Caco-2 (cell line): ENCODE measurements at places on chromosomes 6 and 20.

- no peak overlapping the region for H3K27ac ChIP-seq
- no peak overlapping the region for H3K4me3 ChIP-seq
- no peaks in the 10 kb centered on the region for H3K4me1 ChIP-seq
- DNase-seq, result no peak
- no peaks in the 10 kb centered on the region for H3K27me3 ChIP-seq
These were observed 786.0 kb upstream of the CITED2 start for GRCh38 chr6:140160494-140160893.

DNA sequence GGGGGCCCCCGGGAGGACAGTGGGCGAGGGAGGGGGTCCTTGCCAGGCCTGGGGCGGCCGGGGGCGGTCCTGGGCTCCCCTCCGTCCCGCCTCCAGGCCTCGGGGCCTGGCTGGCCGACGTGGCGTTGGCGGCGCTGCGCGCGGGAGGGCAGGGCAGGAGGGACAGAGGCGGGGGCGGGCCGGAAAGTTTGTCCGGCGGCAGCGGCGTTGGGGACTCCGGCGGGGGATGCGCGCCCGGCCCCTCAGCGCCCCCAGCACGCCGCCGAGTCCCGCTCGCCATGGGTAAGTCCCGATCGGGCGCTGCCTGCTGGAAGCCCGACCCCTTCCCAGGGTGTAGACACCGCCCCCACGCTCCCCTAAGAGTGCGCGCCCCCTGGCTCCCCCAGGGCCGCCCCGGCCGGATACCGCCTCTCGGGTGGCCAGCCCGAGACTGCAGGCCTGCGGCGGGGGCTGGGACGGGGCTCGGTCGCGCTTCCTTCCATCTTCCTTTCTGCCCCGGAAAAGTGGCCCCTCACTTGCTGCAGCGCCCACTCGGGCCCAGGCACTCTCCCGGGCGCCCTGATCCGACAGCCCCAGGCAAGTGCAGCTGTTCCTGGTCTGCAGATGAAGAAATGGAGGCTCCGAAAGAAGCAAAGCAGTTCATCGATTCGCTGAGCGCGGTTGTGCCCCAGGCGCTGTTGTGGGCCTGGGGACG, at the start of gene SLC2A10:
Gene SLC2A10 (plus strand): TSS at position 191 of the 694 bp plus-strand sequence. CDS start 88 bp downstream, at position 279.
- peak within 1 kb of the TSS; percentile 72 for H3K27ac ChIP-seq
- H3K4me3 ChIP-seq, result peak within 1 kb of the TSS; percentile 69
- no peaks in the 10 kb centered on the region for H3K27me3 ChIP-seq
- no peaks in the 10 kb centered on the region for H3K36me3 ChIP-seq
- peaks cover 16% of the 10 kb centered on the region for H3K4me1 ChIP-seq
- DNase-seq, result peak; percentile 77

- 0 out of 2 replicates have a peak, but pooled peaks cover 4% of the 10 kb centered on the region for H3K27me3 ChIP-seq
- no peaks in the 10 kb centered on the region for H3K36me3 ChIP-seq
- no peaks in the 10 kb centered on the region for H3K4me1 ChIP-seq
- no peak for DNase-seq
- H3K27ac ChIP-seq, result no peak overlapping the region
These were observed 359.3 kb downstream of the TAF4 start for GRCh38 chr20:61706259-61706961.

DNA sequence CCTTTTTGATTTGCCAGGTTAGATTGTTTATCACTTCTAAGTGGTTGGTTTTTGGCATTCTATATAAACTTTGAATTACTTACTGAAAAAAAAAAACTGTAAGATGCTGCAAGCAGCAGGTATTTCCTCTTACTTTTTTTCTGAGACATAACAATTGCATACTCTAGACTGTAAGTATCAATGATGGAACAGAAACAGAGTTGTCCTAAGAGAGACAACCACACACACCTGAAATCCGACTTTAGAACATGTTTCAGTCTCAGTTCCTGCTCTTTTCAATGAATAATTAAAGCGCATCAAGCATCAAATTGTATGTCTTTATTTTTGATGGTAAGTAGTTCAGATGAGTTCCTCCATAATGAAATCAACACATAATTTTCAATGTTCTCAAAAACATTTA, 105.3 kb upstream of the KHDRBS2 start:
- H3K4me3 ChIP-seq, result no peak overlapping the region
- no peaks in the 10 kb centered on the region for H3K4me1 ChIP-seq

GRCh38 chr6:45002390-45003105, 325.6 kb upstream of the RUNX2 start:
- H3K27me3 ChIP-seq, result no peaks in the 10 kb centered on the region
- no peaks in the 10 kb centered on the region; the same call in 1 of the 2 replicates for H3K4me1 ChIP-seq
- H3K36me3 ChIP-seq, result no peaks in the 10 kb centered on the region
- no peak overlapping the region for H3K27ac ChIP-seq
- H3K4me3 ChIP-seq, result no peak overlapping the region
- DNase-seq, result no peak

DNA sequence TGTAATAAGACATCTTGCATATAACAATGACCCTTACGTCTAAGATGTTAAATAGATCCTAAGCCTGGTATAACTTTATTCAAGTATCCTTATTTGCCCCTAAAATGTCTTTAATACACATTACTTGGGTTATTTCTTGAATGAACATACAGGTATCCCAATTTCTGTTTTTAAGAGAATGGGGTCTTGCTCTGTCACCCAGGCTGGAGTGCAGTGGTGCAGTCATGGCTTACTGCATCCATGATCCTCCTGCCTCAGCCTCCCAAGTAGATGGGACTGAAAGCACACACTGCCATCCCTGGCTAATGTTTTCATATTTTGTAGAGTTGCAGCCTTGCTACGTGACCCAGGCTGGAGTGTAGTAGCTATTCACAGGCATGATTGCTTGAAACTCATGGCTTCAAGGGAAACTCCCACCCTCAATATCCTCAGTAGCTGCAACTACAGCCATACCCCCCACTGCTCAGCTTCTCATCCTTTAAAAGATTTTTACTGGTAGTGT, 10.4 kb upstream of the ZNFX1 start:
- peak overlapping the region; percentile 79 for H3K27ac ChIP-seq
- H3K36me3 ChIP-seq, result peaks cover 53% of the 10 kb centered on the region
- no peak for DNase-seq
- H3K4me3 ChIP-seq, result no peak overlapping the region
- H3K27me3 ChIP-seq, result no peaks in the 10 kb centered on the region

DNA sequence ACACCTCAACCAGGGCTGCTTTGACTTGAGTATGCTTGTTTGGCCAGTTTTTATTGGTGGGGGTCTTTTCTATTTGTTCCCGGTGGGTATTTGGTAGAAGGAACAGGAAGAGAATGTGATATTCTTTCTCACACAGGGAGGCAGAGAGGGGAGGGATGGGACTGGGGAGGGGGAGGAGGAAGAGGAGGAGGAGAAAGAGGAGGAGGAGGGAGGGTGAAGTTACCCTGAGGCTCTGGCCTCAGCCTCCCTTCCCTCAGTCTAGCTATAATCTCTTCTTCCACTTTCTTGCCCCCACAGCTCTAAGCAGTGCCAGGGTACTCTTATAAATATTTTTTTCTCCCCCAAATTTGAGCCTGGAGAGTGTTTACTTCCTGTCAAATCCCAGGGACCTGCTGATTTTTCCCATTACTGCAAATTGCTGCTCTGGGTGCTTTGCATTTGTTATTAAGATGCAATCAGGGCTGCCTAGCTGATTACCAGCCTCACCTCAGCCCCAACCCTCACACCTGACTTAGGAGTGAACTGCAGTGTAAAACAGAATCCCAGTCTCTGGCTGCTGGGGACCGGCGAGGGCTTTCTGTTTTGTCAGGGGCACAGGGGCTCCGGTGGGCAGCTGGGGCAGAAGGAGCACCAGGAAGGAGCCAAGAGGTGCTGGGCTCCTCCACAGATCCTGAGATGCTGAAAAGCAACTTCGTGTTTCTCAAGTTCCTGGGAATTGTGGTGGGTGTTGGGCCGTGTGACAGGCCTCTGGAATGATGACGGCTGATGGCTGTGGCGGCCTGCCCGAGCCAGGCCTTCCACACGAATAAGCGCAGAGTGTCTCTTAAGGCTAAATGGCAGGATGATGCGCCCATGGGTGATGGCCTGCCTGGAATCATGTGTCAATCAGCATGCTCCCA, 141.4 kb downstream of the CD83 start:
- no peaks in the 10 kb centered on the region for H3K4me1 ChIP-seq
- DNase-seq, result no peak
- H3K27me3 ChIP-seq, result no peaks in the 10 kb centered on the region
- H3K4me3 ChIP-seq, result no peak overlapping the region
- no peak overlapping the region for H3K27ac ChIP-seq

DNA sequence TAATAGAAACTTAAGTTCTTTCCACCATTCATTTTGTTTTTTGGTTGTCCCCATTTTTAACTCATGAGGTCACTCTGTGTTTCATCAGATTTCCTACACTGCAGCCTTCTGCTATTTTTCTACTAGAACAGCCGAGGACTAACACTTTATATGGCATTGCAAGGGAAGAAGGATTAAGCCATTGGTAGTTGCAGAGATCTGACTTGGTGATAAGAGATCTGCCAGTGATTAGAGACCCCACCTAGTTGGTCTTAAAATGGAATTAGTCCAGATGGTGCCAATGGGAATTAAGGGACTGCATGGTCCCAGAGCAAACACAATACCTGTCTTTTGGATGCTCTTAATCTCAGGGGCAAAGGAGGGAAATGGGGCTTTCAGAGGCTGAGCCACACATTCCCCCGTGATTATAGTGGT, 125.5 kb upstream of the TMEM170B start:
- H3K4me3 ChIP-seq, result no peak overlapping the region
- no peaks in the 10 kb centered on the region for H3K27me3 ChIP-seq
- peak overlapping the region; percentile 61 for H3K27ac ChIP-seq
- H3K4me1 ChIP-seq, result peaks cover 32% of the 10 kb centered on the region

DNA sequence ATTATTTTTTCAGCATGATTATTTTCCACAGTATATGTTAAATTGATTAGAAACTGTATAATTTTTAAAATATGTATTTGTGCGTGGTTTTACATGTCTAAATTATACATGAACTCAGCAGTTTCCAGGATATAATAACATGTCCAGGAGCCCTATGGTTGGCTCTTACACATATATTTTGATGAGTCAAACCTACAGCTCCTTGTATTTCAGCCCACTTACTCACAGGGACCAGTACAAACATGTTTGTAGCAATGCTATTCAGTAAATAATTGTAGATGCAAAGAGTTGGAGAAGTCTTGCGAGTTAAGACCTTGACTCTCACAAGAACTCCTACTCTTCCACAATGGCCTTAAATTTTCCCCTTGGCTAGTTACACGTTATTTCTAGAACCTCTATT, 107.2 kb upstream of the SASH1 start:
- DNase-seq, result no peak
- H3K4me3 ChIP-seq, result no peak overlapping the region
- H3K27ac ChIP-seq, result no peak overlapping the region
- H3K36me3 ChIP-seq, result no peaks in the 10 kb centered on the region
- H3K4me1 ChIP-seq, result no peaks in the 10 kb centered on the region
- no peaks in the 10 kb centered on the region for H3K27me3 ChIP-seq

- H3K27me3 ChIP-seq, result no peaks in the 10 kb centered on the region
- H3K4me3 ChIP-seq, result no peak overlapping the region
- H3K36me3 ChIP-seq, result no peaks in the 10 kb centered on the region; the same call in 1 of the 2 replicates
- peaks cover 21% of the 10 kb centered on the region; the same call in 1 of the 2 replicates for H3K4me1 ChIP-seq
These were observed 62.8 kb downstream of the UTRN start for GRCh38 chr6:144347933-144348332.

- H3K4me1 ChIP-seq, result peaks cover 65% of the 10 kb centered on the region
- peak overlapping the region; percentile 76 for H3K27ac ChIP-seq
- DNase-seq, result no peak
These were observed 16.5 kb upstream of the SH3BGRL2 start for GRCh38 chr6:79614326-79615305.
